Ovary (tissue), 10 donors: ENCODE measurements at places on chromosomes 2 and 18.

DNA sequence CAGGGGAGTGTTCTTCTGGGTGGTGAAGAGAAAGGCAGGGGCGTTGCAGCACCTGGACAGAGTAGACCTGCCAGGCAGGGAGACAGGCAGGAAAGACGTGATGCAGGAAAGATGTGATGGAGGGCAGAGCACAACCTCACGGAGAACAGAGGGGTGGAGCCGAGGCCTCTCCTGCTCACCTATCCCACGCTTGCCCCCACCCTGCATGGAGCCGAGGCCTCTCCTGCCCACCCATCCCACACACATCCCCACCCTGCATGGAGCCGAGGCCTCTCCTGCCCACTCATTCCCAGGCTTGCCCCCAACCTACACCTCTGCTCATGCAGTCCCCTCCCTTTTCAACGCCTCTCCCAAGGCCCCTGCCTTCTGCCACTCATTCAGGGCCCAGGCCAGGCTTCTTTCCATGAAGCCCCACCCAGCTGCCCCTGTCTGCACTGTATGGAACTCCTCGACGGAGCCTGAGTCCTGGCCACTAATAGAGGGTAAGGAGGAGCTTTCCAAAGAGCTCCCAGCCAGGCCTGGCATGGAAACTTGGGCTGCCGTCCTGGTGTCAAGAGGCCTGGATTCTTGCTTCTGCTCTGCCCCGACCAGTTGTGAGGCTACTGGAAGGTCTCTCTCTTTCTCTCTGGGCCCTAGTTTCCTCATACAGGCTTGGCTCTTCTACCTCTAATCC, 32.0 kb upstream of the LOXHD1 start:
- no peak for DNase-seq

DNA sequence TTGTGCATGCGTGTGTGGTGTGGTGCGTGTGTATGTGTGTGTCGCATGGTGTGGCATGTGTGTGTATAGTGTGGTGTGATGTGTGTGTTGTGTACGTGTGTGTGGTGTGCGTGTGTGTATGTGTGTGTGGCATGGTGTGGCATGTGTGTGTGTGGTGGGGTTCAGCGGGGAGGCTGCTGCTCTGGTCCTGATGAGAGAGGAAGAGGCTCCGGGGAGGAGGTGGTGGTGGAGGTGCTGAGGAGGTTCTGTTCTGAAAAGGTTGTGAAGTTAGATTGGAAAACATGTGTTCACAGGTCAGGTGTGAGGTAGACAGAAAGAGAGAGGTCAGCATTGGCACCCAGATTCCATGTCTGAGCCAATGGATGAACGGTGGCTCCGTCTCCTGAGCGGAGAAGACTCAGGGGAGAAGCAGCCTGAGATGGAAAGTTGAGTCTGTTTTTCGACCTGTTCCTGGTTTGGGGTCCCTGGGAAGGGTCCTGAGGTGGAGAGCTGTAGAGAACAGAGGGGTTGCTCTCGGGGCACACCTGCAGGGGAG, 67.2 kb upstream of the HDAC4 start:
- DNase-seq = peak; percentile 6

GRCh38 chr2:187574969-187575750, 20.9 kb upstream of the TFPI start:
- no peak for DNase-seq

GRCh38 chr2:120338015-120338414, 7.9 kb upstream of the INHBB start:
- DNase-seq = no peak

- DNase-seq = no peak
Observed at GRCh38 chr2:36707050-36707449, 10.5 kb downstream of the VIT start.

DNA sequence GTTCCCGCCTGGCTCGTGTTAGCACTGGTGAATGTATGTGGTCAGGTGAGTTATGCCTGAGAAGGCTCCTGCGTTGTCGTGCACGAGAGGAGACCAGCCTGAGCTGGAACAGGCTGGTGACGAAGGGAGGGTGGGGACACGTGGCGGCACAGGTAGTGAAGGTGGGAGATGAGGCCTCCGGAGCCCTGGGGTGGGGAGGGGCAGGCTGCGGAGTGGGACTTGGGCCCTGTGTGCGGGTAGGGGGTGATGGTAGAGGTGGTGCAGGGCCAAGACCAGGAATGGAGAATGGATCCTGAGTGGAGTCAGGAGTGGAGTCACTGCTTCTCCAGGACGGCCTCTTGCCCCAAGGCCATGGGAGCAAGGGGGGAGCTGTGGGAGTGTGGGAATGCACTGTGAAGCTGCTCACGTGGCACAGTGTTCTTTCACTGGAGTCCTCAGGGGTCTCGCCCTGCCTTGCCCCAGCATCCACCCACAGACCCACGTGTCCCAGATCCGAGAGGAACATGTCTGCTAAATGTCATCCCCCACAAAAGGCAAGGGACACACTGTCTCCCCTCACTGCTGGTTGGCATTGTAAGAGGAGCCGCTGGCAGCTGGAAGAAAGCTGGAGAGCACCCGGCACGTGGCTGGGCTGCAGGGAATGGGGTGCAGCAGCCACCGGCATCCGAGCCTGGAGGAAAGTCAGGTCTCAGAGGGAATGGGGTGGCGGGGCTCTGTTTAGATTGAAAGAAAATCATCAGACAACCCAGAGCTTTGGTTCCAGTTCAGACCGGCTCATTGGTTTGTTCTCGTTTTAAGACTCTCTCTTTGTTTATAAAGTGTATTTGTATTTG, 63.7 kb downstream of the CYP26B1 start:
- no peak for DNase-seq

- no peak for DNase-seq
Observed at GRCh38 chr2:80579756-80580155, 275.2 kb upstream of the LRRTM1 start.

DNA sequence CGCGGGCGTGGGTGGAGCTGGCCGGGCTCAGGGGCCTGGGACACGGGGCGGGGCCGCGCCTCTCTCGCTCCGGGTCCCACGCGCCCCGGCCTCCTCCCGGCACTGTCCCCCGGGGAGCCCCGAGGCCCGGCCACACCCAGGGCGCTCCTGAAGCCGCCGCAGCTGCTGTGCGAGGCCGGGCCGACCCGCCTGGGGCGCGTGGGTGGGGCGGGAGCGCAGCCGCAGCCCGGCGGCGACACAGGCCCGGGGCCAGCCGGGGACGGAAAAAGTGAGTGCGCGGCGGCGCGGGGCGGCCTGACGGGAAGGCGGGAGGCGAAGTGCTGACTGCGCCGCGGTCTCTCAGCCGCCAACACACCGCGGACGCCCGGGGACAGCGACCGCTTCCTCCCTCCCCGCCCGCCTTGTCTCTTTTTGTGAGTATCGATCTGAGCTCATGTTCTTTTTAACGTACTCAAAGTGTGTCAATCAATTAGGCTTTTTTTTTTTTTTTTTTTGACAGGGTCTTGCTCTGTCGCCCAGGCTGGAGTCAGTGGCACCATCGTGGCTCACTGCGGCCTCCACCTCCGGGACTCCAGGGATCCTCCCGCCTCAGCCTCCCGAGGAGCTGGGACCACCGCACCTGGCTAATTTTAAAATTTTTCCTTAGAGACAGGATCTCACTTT, 14.5 kb downstream of the PDCD1 start:
- DNase-seq = peak; percentile 76

- DNase-seq = no peak
Observed at GRCh38 chr2:192888109-192888508, 693.4 kb upstream of the TMEFF2 start.

GRCh38 chr18:35564795-35565453, 16.6 kb upstream of the GALNT1 start:
- DNase-seq = no peak

DNA sequence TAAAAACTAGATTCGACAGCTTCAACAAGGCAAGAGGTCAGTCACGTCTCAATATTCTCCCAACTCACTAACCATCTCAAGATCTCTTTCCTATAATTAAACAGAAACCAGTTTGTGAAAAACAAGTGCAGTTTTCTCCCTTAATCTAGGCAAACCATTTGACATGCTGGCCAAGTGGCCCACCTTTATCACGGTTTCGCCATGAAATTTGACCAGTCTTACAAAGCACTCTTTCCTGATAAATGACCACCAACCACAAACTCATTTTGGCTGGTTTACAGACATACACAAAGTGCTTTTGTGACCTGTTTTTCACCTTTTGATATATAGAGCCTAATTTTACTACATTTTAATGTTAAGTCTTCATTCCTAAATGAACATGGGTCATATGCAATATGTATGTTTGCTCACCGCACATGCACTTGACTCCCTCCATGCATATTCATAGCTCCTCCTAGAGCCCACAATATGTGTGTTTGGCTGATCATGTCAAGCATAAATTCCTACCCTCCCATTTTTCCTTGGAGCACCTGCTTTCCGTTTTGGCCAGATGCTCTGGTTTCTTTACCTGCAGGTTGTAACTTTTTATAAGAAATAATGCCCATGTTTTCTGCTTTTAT, 385.1 kb downstream of the RAD51AP2 start:
- DNase-seq = no peak

DNA sequence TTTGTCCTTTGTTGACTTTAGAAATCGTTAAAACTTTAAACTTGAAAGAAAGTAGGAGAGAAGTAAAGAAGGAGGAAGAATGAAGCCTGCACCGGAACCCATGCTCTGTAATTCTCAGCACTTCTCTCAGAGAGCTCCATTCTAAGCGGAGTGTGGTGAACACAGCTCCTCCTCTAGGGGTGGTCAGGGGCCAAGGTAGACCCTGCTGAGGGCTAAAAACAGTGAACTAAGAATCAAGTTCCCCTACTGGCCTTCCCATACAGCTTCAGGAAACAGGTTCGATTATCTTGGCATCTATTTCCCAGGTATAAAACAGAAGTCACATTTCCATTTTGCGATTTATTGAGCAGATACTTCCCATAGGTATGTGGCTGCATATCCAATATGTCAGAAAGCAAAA, 92.7 kb upstream of the ASAP2 start:
- no peak for DNase-seq

GRCh38 chr2:172513935-172514586, 41.8 kb upstream of the PDK1 start:
- no peak for DNase-seq

GRCh38 chr2:217918308-217919024, 84.3 kb downstream of the TNS1 start:
- peak; percentile 65 for DNase-seq

GRCh38 chr2:20065885-20066602, 14.6 kb upstream of the LAPTM4A start:
- peak; percentile 52 for DNase-seq

DNA sequence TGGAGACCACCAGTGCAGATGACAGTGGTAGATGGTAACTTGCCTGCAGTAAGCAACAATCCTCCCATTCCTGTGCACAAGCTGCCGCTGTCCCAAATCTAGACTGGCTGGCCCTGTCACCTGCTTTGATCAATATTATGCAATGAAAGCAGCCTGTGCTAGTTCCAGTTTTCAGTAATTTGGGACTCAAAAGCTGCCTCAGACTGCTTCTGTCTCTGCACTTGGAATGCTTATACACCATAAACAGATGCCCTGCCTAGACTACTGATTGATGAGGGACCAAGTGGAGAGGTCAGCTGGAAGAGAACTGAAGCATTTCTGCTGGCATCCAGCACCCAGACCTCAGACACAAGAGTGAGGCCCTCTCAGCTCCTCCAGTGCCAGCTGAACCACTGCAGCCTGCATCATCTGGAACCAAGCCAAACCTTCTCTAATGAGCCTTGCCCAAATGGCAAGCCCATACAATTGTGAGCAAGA, 24.9 kb downstream of the CCBE1 start:
- no peak for DNase-seq

DNA sequence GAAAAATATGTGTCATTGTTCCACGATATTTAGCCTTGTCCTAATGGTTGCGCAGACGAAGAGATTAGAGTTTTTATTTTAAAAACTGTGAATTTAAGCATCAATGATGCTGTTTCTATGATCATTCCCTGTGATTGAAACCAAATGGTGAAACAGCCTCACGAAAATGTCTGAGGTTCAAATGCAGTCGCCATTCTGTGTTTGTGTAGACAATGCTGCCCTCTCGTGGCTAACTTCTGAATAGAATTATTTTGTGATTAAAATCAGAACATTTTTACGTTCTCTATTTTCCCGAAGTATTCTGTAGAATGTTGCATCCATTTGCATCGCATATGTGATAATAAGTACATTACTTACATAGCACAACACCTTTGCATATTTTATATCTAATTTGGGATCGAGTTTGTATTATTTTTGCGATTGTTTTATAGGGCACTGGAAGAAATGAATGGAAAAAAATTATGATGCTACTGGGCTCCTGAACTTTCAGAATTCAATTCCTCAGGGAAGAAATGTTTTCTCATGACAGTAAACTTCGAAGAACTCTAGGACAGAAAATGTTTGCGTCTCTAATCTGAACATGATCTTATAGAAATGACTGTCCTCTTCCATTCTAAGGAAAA, 54.8 kb upstream of the CREB1 start:
- DNase-seq = peak; percentile 23

DNA sequence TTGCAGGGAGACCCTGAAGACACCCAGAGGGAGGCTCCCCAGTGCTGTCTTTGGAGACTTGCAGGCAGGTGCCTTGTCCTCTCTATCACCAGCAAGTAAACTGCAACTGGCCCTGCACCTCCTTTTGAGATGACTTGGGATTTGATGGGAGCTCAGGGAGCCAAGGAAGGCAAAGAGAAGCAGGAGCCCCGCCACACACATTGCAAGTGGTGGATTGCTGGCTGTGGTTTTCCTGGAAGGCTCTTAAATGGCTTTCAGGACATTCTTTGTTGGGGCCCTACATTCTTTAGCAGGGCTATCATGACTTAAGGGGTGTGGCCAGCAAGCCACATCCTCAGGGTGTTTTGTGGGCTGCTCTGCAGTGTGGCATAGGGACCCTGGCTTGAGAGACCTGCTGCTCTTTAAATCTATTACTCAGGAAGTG, 39.9 kb upstream of the CDC42EP3 start:
- no peak for DNase-seq
